ENCODE measurements at places on chromosomes 3 and 15.

DNA sequence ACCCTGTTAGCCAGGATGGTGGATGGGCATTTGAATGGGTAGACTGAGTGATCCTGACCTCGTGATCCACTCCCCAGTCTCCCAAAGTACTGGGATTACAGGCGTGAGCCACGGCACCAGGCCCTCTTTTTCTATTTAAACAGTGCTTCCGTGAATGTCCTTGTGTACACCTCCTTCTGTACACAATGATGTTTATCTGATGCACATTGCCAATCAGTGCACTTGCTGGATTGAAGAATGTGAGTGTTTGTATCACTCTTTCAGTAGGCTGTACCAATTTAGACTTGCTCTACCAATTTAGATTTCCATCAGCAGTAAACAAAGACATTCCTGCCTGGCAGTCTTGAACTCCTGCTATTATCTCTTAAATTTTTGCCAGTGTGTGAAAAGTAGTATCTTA, 8.9 kb upstream of the ZNF619 start:
- DNase-seq: no peak

DNA sequence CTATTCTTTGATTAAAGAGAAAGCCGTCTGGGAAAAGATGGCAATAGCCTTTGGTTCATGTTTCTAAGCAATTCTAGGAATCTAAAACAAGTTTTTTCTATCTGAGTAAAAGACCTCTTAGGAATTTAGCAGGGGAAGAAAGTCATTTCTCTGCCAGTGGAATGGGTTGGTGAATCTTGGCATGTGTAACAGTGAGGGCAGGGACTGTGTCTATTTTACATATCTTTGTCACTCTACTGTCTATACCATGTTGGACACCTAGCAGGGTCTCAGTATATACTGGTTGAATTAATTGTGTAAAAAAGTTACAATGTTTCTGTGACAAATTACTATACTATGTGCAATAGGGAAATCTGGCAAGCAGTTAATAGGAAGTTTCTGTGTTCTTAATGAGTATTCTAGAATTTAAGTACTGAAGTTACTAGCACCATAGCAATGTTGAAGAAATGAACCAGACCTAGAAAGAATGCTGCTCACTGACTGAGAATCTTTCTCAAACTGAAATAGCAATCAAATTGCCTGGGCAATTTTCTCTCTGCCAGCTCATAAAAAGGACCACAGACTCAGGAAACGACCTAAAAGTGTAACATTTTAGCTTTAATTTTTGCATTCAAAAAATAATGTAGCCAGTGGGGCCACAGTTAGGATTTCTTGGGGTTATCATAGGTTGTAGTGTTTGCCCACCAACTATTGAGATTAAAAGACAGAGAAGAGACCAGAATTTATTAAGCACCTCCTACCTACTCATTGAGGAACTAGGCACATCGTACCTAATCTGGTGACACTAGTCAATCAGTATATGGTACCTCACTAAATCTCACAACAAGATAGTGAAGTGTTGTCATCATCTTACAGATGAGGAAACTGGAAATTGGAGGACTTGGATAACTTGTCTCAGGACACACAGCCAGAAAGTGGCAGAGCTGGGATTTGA, 56.2 kb upstream of the LEKR1 start:
- DNase-seq: no peak

- no peak for DNase-seq
These were observed 50.2 kb upstream of the LRRC58 start for GRCh38 chr3:120399372-120399771.

DNA sequence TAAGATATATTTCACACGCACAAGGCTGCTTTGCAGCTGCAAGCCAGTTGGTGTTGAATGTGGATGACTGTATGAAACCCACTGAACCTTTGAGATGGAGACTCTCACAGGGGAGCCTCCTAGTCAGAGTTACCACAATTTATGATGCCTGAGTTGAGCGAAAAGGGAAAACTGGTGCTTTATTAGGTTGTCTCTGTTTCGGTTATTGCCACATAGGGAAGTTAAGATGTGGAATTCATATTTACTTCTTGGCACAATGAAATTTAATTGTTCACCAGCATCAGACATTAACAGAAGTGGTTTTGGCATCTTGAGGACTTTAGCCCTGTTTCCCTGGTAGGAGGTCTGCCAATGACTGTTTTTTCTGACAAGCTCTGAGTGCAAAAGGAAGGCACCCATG, 358.2 kb downstream of the SQOR start:
- DNase-seq: no peak

DNA sequence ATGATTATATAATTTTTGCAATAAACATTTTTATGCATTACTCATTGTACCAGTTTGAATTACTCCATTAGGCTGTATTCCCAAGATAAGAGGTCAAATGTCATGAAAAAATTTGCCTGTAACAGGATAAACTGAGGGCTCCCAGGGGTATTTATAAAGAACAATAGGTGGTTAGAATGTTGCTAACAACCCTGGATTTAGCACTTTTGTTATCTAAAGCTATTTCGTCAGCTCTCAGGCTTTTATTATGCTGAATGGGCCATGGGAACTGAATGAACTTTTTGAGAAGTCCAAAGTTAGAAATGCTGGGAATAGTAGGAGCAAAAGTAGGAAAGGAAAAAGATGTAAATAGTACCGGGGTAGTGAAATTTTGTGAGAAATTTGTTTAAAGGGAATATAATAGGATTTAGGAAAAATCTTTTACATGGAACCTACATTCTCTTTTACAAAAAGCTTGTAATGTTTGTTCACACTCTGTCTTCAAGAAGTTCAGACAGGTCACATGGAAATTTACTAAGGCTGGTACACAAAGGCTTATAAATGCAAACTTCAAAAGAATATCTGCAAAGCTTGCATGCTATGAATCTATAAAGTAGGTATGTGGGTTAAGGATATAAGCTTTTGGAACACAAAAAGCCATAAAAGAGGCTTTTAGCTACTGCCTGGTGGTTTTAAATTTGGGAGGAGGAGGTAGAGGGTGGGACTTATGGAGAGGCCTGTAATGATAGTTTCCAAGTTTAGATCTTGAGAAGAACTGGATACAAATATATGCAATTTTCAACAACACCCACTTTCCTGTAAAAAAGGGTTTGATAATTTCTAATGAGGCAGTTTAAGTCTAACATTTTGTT, 445.8 kb upstream of the NAALADL2 start:
- no peak for DNase-seq
